ENCODE measurements at places on chromosomes 2 and 18.

- no peak for DNase-seq
Measured at GRCh38 chr18:43931439-43931838, 654.1 kb upstream of the SYT4 start.

DNA sequence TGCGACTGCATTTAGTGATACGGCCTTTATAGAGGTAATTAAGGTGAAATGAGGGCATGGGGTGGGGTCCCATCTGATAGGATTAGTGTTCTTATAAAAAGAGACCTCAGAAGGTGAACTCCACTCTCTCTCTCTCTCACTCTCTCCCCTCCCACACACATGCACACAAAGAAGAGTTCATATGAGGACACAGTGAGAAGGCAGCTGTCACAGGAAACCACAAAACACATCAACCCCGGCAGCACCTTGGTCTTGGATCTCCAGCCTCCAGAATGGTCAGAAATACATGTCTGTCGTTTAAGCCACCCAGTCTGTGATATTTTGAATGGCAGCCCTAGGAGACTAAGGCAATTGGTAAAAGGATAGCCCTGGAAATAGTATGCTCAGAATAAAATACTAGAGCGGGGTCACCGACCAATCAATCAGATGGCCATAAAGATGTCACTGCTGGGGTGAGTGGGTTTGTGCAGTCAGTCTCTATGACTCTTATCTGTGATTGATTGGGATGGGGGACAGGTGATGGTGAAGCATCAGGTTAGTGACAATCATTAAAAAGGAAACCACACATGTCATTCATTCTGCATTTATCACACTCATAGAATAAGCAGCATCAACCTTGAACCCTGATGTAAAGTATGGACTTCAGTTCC is 118.9 kb upstream of the POU3F3 start:
- DNase-seq, result no peak

DNA sequence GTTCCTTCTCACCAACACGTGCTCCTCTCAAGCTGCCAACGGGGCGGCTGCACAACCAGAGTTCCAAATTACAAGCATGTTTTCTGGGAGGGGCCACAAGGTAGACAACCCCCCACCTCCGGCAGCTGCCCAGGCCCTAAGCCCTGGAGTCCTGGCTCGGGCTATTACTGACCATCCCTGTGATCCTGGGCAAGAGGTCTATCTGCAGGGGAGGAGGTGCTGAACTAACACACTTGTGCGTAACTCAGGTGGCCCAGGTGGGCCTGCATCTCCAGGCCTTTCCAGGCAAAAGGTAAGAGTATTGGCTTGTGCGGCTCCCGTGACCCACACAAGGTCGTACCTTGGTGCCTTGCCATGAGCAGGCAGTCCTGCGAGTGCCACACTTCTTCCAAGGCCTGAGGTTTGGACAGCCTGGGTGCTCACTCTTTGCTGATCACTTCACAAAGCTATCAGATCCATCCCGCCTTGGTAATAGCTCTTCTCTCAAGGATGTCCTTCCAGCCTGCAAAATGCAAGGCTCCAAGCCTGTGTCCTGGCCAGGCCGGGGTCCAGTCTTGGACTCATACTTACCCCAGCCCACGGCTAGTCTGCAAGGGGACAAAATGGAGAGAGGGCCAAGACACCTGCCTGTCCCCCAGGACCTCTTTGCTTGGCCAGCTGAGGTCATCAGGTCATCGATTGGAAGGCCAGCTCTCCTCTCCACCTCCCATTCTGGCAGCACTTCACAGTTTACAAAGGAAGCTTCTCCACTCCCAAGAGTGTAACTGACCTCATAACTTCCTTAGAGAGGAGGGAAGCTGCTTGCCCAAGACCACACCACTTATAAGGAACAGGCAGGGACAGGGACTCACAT is 33.9 kb downstream of the ADRA2B start:
- DNase-seq, result no peak

GRCh38 chr18:12659904-12660605 is 2.1 kb upstream of the SPIRE1 start:
- no peak for DNase-seq

DNA sequence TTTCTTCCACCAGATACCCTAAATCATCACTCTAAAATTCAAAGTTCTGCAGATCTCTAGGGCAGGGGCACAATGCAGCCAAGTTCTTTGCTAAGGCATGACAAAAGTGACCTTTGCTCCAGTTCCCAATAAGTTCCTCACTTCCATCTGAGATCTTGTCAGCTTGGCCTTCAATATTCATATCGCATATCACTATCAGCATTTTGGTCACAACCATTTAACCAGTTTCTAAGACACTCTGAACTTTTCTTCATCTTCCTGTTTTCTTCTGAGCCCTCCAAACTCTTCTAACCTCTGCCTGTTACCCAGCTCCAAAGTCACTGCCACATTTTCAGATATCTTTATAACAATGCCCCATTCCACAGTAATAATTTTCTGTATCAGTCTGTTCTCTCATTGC is 452.6 kb upstream of the TRIB2 start:
- no peak for DNase-seq

DNA sequence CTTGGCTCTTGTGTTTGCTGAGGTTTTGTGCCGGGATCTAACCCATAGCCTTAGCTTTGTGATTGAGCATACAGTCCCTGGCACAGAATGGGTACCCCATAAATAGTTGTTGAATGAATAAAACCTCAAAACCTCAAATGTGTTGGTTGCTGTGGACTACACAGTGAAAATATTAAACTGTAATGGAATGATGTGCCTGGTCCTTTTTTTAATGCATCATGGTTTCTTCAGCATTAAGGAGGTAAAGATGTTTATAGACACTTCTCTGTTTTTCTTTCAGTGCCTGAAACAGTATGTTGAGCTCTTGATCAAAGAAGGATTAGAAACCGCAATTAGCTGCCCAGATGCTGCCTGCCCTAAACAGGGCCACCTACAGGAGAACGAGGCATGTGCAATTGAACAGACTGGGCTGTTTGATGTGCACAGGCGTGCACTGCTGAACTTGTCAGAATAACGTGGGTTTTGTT is 97.0 kb downstream of the RNF144A start:
- no peak for DNase-seq

DNA sequence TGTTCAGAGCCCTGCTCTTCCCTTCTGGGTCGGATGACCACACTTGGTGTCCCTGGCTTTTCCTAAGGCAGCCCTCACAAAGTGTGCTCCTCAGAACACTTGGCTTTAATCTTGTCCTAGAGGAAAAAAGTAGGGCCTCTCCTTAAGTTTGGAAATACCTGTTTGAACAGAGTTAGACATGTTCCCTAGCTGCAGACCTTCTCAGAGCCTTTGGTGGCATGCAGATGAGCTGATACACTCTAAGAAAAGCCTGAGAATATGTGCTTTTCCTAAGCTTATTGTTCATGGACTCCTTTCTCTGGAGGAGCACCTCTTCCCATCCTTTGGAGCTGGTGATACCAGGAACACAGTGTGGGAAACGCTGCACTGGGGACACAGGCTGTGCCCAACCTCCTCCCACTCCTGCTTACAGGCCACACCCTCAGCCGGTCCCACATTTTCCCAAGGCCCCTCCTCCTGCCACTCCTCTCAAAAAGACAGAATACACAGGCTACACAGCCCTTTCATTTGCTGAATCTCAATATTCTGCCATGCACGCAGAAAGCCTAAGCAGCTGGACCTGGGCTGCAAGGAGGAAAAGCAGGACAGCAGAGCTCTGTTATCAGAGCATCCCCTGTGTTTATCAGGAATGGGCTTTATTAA is 443.6 kb downstream of the NBAS start:
- DNase-seq, result no peak

DNA sequence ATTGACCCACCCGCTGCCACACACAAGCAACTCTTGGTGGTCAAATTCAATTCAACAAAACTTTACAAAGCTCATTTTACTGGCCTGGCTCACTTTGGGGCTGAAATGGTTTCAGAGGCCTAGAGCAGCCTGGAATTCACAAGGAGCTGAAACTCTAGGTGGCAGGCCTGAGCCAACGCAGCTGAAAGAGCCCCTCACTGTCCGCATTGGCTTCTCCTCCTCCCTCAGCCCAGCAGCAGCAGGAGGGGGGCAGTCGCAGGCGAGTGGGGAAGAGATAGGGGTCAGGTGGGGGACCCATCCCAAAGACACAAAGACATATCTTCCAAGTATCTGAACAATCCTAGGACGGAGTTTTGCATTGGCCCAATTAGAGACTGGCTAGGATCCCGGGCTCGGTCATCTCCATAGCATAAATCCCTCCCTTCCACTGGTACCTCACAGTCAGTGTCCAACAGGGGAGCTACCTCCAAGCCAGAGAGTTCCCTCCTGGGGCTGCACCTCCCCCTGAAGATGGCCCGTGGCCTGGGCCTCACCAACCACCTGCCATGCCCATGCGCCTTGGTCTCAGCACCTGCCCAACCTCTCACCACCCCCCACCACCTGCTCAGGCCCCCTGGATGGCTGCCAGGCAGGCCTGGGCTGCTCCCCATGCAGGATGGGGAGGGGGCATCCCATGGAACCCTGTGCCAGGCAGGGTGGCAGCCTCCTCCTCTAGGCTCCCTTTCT is 113.4 kb downstream of the ZBTB7C start:
- no peak for DNase-seq

- DNase-seq, result no peak
Measured at GRCh38 chr18:50114448-50114847, 80.5 kb downstream of the MYO5B start.

DNA sequence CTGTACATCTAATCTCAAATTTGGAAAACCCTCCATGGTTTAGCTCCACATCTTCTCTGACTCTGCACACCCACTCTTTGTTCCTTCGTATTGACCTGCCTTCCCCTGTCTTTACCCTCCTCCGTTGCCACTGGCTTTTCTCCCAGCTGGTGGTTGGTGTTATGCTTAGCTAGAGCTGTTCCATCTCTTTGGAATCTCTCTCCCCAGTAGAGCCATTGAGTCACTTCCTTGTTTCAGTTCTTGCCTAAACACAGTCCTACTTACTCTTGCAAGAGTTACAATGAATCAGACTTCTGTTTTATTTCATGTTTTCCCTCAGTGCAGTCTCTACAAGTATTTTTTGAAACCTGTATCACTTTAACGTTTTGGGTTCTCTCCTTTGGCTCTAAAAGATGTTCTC is 263.9 kb downstream of the LTBP1 start:
- no peak for DNase-seq

DNA sequence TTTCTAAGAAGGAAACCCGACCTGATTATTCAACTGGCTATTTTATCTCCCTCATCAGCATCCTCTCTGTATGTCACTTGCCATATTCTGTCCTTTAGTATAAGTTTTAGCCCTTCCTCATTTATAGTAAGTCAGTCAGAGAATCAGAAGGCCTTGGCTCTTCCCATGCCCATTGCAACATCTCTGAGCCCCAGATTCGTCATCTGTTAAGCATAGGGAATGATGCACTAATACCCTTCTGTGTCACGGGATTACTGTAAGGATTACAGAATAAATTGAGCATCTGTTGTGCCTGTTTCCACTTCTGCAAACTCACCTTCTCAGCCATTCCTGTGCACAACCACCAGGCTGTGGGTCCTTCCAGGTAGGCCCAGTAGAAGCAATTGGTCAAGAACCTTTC is 258.1 kb upstream of the RAB12 start:
- no peak for DNase-seq
